Foreskin melanocyte (primary cell): ENCODE measurements at places on chromosomes 7 and 10.

- no peak for DNase-seq
These were observed 307.9 kb downstream of the WDR11 start for GRCh38 chr10:121158988-121159579.

- DNase-seq = no peak
These were observed 73.3 kb upstream of the WAC start for GRCh38 chr10:28459453-28460144.

GRCh38 chr7:50531401-50531911, 33.7 kb downstream of the DDC start:
- DNase-seq = no peak

DNA sequence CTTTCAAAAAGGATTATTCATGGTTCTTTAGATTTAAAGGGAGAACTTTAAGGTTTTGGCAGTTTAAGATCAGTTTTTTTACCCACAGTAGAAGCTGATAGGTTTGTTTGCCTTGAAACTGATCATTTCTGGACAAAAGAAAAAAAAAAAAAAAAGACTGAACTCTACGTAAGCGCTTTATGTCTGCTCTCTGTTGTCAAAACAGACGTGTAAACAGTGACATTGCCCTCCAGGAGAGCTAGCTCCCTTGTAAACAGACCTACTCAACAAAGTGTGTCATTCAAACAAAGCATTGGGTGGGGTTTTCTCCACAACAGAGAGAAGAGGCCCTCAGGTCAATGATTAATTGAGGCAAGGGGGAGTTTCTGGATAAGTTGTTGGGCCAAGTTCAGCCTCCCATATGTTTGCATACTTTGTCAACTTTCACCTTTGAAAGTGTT, 568.1 kb upstream of the LRRN3 start:
- no peak for DNase-seq

- no peak for DNase-seq
These were observed 55.0 kb upstream of the NKX6-2 start for GRCh38 chr10:132840698-132841614.

DNA sequence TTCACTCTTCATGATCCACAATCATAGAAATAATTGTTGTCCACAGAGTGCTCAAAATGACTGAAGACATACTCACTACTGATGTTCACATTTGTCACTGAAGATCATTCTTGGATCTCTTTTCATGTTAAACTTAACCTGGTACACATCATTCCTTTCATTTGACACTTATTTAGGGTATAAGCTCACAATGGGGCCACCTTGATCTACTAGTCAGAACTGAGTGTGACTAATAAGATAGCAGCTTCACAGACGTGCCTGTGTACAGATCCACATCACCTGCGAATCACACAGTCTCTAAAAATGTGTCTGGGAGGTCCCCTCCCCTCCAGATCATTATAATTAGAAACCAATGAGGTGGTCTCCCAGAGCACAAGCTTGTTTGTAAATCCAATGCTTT, 21.8 kb downstream of the GAD2 start:
- DNase-seq = no peak

DNA sequence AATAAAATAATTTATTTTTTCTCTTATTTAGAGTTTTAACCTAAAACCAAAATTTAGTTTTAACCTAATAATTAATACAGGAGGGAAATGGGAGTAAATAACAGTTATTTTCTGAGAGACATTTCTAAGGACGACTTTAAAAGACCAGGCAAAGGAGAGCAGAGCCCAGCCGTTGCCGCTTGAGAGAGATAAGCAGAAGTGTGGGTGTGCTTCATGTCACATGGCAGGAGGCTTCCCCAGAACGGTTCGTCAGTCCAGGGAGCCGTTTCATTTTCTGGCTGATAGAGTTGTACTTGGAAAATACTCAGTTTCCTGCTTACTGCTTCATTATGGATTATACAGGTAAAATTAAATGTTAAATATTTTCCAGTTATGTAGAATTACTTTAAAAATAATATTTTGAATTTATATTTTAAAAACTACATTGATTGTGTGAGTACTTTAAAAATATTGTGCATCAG, 61.4 kb downstream of the ST7 start:
- DNase-seq = no peak

DNA sequence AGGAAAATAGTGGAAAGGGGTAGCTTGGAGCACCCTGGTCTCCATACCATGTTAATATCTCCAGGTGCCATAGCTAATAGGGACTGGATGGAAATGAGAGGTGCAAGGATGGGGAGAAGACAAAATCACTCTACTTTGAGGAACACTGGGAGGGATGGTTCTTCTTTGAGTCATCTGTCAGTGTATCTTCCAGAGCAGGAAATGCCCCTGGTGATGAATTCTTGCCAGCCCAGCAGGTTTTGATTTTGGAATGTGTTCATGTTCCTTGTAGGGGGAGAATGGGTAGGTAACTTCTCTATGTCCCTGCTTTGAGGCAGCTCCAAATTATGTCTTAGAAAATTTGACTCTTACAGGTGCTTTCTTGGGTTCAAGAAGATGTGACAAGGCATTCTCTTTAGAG, 177.0 kb upstream of the GLI3 start:
- DNase-seq = no peak

DNA sequence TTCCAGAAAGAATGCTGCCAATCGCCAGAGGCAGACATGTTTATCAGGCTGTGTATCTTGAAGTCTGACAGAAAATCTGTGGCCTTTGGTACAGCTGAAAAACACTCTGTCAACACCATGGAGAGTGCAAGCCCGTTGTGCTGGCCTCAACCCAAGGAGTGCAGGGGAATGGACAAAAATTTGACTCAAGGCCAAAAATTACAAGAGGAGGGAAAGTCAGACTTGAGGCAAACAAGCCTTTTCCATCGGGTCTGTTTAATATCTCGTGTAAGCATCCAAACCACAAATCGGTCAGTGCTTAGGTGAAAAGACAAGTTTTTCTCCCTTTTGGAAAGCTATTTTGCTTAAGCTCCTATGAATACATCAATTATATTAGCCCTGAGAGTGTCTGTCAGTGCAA, 305.3 kb upstream of the NFE2L3 start:
- peak; percentile 61 for DNase-seq

- no peak for DNase-seq
These were observed 9.6 kb downstream of the ELMO1 start for GRCh38 chr7:37438906-37439652.

DNA sequence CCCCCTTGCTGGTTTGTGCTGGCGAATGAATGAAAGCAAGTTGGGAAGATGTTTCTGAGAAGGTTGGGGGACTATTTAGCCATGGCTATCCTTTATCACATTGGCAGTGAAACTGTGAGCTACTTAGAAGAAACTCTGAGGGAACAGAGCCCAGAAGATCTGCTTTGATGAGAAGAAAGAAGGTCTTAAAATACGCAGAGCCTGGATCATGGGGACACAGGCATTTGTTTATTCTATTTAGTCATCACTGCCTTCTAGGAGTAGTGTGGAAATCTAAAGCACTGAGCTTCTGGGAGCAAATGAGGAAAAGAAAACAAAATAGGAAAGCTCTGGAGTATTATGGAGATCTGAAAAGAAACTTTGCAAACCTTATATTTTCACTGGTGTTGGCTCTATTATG, 28.5 kb downstream of the CPED1 start:
- no peak for DNase-seq

DNA sequence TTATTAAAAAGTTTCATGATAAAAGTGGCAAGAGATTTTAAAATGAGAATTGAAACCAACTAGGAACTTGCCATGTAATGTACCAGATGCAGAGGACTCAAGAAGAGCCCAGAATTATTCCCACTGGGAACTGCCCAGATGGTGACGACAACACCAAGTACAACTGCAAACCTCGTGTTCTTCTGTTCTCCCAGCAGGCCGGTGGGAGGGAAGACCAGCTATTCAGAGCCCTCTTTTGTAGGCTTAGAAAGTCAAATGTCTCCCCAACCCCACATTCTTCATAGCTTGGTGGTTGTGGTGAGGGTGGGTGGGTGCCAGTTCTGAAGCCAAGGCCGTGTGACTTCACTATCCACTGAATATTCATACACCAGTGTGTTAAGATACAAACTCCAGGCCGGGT, 54.3 kb upstream of the ITGB1 start:
- no peak for DNase-seq
